Activated naive CD4-positive, alpha-beta T cell treated with Interleukin-2 at 50 U/mL for 16 hours (primary cell): ENCODE measurements at places on chromosomes 3 and 15.

- DNase-seq, result no peak
These were observed 328.3 kb downstream of the OXSM start for GRCh38 chr3:26118165-26118564.

DNA sequence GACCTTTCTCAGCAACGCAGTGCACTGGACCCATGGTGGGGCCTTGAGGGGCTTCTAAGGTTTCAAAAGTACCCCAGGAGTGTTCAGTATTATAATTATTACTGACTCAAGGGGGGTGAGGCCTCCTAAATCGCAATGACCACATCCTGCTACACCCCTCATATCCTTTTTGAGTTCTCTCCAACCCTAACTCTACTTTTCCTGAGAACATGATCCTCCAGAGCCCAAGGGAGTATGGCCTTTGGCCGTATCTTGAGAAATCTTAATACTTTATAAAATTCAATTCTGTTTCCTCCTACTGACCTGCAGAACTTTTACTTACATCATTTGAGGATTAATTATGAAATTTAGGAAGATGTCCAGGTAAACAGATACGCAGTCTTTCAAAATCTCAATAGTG, 30.4 kb upstream of the RARRES1 start:
- DNase-seq, result no peak

DNA sequence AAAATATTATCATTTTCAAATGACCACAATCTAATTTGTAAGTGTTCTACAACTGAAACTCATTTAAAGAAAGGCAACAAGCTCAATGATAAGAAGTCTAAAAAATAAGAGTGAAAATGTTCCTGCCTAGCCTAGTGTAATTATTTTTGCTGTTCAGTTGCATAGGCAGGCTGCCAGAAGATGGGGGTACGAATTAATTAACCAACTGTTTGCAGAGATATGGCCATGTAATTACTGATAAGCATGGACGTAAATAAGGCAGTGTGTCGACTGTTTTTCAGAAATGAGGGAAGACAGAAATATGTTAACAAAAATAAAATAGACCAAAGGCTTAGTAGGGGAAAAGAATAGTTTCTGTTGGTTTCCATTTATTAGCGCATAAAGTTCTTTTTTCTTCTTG, 24.7 kb upstream of the SCAANT1 start:
- DNase-seq, result no peak

DNA sequence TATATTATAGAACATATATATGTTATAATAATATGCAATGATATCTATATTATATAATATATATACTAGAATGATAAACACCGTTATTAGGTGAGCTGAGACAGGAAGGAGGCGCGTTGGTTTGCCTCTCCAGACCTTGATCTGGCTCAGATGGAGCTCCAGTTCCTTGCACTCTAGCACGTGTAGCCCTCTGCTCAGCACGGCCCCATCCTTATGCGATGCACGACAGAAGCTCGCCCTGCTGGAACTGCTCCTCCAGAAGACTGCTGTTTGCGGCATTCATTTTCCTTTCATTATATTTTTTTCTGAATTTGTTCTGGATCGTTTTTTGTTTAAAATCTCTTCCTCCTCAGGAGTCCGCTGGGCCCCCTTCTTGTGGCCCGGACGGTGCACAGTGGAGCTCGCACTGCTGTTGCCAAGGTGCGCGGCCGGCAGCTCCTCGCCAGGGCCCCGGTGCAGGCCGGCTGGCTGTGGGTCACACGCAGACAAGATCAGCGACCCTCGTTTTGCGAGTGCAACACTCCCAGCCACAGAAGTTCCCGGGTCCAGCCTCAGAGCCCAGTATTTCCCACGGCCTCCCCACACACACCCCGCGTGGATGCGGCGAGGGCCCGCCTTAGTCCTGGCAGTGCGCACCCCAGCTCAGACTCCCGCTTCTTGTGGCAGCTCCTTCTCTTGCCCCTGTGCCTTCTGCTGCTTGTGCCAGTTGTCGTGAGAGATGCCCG, 112.2 kb downstream of the CHL1 start:
- DNase-seq, result no peak

GRCh38 chr15:58295637-58296215, 136.1 kb upstream of the LIPC start:
- no peak for DNase-seq

DNA sequence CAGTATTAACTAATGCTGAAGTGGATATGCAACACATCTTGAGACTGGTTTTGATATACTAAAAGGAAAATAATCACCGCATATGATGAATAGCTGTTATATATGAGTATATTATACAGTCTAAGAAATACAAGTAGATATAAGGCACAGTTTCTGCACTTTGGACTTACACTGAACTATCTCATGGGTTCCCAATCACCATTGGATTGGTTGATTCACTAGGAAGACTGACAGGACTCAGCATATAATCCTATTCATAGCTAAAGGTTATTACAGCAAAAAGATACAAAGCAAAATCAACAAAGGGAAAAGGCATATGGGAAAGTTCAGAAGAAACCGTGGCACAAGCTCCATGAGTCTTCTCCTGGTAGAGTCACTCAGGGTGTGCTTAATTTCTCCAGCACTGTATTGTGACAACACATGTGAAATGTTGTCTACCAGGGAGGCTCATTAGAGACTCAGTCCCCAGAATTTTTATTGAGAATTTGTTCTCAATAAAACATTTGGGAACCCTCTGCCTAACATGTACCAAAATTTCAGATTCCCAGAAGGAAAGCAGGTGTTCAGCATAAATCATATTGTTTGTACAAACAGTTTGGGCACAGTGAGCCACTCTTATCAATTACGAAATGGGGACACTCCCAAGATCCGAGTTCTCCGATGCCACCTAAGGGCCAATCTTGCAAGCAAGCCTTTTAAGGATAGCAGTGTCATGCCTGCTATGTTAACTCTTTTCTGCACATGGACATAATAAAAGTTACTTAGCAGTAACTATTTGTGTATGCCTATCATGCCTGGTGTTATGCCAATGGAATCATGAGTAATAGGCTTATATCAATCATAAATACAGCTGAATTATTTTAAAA, 26.8 kb downstream of the CMC1 start:
- DNase-seq, result no peak

DNA sequence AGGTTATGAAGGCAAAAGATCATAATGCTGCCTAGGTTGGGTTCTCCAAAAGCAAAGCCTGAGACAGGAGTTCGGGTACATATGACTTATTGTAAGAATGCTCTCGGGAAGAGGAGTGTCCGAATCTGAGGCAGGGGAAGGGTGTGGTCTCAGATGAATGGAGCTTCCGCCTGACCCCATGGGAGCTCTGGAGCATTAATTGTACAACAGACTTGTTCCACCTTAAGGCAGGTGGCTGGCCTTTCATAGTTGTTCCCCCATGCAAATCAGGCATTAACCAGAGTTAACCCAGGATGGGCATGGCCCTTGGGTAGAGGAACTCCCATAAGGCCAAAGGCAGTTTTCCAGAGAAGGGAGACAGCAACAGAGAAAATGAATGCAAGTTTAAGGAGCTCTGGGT, 170.6 kb downstream of the MYRIP start:
- DNase-seq, result no peak

GRCh38 chr3:150344079-150344759, 63.9 kb upstream of the TSC22D2 start:
- no peak for DNase-seq

- no peak for DNase-seq
These were observed 748.8 kb upstream of the CCDC54 start for GRCh38 chr3:106628407-106628806.

GRCh38 chr3:128763967-128764366, 38.0 kb downstream of the RAB7A start:
- DNase-seq, result peak; percentile 25

DNA sequence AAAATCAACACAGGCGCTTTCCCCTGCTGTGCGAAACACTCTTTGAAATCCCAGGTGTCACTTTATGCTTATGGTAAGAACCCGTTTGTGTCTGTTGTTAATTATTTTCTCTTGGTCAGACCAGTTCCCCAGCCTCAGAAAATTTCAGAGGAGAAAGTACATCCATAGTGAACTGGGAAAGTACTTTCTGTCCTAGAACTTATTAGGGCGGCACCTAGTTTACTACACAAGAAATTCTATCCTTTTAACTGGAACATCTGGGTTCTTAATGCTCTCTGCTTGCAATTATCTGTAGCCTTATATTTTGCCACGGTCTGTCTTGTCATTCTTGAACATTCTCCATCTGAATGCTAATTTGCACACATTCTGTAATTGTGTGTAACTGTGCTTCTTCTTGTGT, 215.0 kb downstream of the PTPRG start:
- no peak for DNase-seq

- DNase-seq, result no peak
These were observed 1.8 kb upstream of the SKOR1 start for GRCh38 chr15:67823314-67824196.

- peak; percentile 9 for DNase-seq
These were observed 41.1 kb upstream of the AP3B2 start for GRCh38 chr15:82750831-82751180.

DNA sequence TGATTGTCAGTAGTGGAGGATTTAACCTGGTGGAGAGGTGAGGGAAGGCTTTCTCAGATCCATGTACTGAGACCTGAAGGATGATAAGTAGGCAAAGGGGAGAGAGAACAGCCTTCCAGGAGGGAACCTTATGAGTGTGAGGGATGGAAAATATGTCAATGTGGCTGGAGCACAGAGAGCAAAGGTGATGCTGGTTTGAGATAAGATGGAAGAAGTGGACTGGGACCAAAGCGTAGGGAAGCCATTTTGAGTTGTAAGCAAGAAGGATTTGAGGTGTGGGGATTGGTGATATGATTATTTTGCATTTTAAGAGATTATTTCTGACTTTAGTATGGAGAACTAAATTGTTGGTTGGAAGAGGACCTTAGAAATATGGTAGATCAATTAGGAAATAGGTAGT, 3.9 kb downstream of the FBXO45 start:
- DNase-seq, result no peak

- DNase-seq, result no peak
These were observed 8.3 kb upstream of the USP8 start for GRCh38 chr15:50415752-50416404.

DNA sequence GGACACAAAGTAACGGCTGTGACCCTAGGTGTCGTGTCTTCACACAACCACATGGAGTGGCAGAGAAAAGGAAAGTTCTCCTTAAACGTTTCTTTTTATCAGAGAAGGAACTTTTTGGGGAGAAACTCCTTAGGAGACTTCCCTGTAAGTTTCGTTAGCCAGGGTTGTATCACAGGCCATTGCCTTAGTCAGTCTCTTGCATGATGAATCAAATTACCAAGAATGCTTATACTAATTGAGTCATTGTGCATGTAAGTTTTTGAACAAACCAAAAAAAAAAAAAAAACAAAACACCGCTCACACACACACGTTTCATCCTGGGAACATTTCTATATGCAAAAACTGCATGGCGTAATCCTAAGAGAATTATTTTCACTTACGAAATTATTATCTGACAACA, 150.4 kb upstream of the SATB1 start:
- DNase-seq, result no peak

- DNase-seq, result no peak
These were observed 106.4 kb downstream of the MINAR1 start for GRCh38 chr15:79538527-79538926.

- DNase-seq, result peak; percentile 19
These were observed 1.3 kb downstream of the RPL22L1 start for GRCh38 chr3:170868577-170869238.

DNA sequence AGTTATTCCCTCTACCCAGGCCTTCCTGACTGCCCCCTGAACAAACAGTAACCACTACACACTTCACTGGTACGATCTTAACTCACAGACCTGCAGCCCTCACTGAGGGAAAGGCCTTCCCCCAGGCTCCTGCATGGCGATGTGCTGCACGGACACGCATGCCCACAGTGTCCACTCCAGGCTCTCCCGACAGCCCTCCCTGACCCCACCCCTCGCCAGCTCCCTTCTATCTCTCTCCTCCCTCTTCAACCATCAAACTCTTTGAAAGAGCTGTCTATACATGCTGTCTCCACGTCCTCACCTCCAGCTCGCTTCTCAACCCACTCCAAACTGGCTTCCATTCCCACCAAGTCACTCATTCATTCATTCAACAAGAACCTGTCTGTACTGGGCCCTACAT, 3.9 kb downstream of the SCN5A start:
- DNase-seq, result no peak

DNA sequence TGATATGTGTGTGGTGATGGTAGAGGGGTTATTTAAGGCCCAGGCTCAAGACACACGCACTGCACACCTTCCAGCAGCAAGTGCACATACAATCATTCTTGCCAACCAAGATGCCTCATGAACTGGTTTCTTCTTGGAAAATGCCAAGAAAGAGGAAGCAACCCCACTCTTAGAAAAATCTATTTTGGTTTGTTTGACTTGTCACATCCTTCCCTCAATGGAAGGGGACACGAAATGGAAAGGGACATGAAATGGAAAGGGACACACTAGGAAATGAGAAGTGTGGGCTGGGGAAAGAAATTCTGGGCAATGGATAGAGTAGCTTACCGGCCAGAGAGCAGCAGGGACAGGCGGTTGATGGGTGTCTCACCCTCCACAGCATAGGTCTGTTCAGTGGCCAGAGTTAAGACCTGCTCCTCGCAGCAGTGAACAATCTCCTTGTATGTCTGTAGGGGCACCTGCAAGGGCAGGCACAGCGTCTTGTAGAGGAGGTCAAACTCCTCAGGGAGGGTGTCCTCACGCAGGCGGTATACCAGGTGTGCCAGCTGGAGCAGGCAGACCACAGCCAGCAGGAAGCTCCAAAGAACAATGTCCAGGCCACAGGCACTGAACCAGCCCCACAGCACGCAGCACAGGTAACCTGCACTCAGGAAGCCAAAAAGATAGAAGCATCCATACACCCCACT, 640 bp downstream of the POPDC2 start:
- DNase-seq, result no peak

DNA sequence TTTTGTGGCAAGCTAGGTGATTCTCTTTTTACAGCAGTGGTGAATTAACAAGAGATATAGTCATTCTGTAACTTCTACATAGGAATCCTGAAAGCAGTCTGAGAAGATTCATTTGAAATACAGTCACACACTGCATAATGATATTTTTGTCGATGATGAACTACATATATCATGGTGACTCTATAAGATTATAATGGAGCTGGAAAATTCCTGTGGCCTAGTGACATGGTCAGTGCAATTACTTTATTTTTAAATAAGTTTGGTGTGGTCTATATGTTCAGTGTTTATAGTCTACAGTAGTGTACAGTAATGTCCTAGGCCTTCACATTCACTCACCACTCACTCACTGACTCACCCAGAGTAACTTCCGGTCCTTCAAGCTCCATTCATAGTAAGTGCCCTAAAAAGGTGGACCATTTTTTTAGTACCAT, 511.4 kb upstream of the MCTP2 start:
- no peak for DNase-seq

- DNase-seq, result no peak
These were observed 45.3 kb downstream of the ILDR1 start for GRCh38 chr3:121976727-121977126.

GRCh38 chr3:101849714-101850245, 466 bp downstream of the NFKBIZ start:
- peak; percentile 61 for DNase-seq

DNA sequence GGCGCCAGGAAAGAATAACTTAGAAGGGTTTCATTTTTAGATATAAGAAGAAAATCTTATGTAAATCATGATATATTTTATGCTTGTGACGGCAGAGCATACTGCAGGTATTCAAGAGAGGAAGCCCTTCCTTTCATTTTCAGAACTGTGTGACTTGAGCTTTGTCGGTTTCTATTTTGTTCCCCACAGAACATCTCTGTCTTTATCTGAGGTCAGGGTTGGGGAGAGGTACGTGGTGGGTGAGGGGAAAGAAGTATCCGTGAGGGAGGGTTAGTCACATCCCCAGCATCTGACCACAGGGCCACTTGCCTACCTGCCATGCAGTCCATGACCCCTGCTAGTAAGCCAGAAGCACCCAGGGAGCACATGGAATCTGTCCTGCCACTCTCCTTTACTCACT, 126.5 kb downstream of the DGKG start:
- DNase-seq, result no peak

- DNase-seq, result no peak
These were observed 755 bp downstream of the CD200R1 start for GRCh38 chr3:112974178-112974517.
